ENCODE measurements at places on chromosomes 2 and 18. TPM values are rescaled to one million over a fixed set of nuclear protein-coding genes. Genes with fewer than 3 reads are reported as not detected.

STARD6 gene
- 0.11 TPM for polyA plus RNA-seq

GAREM2 gene
- polyA plus RNA-seq: 6.0 TPM

ATP8B1 gene
- polyA plus RNA-seq: 5.8 TPM

TMEM247 gene
- not detected for polyA plus RNA-seq

MROH2A gene
- polyA plus RNA-seq: not detected

TMEM200C gene
- polyA plus RNA-seq: 2.0 TPM

TTL gene
- 44.6 TPM for polyA plus RNA-seq

FOXD4L1 gene
- 0.08 TPM for polyA plus RNA-seq

LCT gene
- polyA plus RNA-seq: not detected

OSR1 gene
- polyA plus RNA-seq: 6.8 TPM

ITGAV gene
- polyA plus RNA-seq: 69.1 TPM

COL4A4 gene
- polyA plus RNA-seq: 44.3 TPM

CFAP53 gene
- 0.68 TPM for polyA plus RNA-seq

LOXHD1 gene
- polyA plus RNA-seq: 0.56 TPM

TUBB8B gene
- polyA plus RNA-seq: 0.14 TPM

SLC19A3 gene
- 11.0 TPM for polyA plus RNA-seq

TUBA3E gene
- polyA plus RNA-seq: not detected

CCDC74B gene
- 23.5 TPM for polyA plus RNA-seq

TRPM8 gene
- not detected for polyA plus RNA-seq

OXER1 gene
- polyA plus RNA-seq: 11.8 TPM

TANC1 gene
- polyA plus RNA-seq: 59.8 TPM

SERPINB2 gene
- polyA plus RNA-seq: 0.20 TPM

SLC38A11 gene
- 19.2 TPM for polyA plus RNA-seq

LIPT1 gene
- polyA plus RNA-seq: 19.5 TPM

GAREM1 gene
- 36.0 TPM for polyA plus RNA-seq

HOXD11 gene
- 70.5 TPM for polyA plus RNA-seq

SPATA3 gene
- polyA plus RNA-seq: not detected

SPDYA gene
- 4.0 TPM for polyA plus RNA-seq

FAM228A gene
- 1.0 TPM for polyA plus RNA-seq

ZC3H6 gene
- polyA plus RNA-seq: 9.7 TPM

Measured in left renal pelvis (tissue), 4 donors.